Activated T-cell treated with anti-CD3 and anti-CD28 coated beads, Interleukin-2, amount 50 U/mL, for 48 hours (primary cell): ENCODE measurements at places on chromosomes 12 and 14.

DNA sequence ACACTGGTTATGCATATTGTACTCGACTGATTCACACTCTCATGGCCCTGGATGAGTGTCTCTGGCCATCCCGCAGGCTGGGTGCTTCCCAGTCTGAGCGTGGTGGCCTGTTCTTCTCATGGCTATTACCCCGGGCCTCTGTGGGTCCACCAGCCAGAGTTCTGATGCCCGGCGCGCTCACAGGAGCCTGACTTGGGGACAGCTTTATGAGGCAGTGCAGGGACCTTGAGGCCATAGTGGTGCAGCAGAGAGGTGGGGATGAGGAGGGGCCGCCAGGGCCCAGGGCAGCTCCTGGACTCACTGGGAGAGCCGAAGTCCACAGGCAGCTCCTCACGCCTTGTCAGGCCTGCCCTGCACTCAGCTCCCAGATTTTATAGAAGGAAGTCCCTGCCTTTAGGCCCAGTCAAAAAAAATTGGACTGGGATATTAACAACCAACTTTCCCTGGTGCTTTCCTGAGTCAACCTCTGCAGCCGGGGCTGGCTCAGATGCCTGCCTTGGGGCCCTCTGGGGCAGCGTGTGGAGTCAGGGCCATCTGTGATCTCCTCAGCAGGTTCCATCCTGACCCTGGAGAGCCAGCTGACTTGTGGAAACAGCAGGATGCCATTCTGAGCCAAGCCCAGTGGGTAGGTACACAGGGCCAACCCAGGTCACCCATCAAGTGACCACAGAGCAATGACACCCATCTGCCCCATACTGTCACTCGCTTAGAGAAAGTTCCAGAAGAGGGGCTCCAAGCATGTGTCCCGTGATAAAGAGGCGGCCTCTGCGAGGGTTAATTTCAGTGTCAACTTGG is 89.4 kb upstream of the DIO3 start:
- no peak for DNase-seq

GRCh38 chr14:104134061-104134965 is 4.1 kb upstream of the KIF26A start:
- no peak for DNase-seq

DNA sequence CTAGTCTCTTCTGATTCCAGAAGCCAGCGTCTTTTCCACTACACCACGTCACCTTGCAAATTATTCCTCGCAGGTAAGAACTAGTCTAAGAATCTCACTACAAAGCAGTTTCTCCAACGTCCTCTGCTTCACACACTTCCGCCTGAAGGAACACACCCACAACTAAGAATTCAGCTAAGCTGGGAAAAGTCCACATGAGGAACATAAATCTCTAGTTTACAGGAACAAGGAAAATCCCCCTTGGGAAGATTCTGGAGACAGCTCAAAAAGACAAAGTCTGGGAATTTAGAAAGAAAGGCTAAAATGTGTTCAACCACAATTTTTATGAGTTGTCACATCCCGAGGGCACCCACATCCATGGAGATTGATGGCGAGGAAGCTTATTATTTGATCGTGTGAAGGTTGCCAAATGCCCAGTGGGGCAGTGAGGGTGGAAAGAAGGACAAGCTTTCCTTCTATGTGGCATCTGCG is 780.2 kb upstream of the TBX3 start:
- no peak for DNase-seq

DNA sequence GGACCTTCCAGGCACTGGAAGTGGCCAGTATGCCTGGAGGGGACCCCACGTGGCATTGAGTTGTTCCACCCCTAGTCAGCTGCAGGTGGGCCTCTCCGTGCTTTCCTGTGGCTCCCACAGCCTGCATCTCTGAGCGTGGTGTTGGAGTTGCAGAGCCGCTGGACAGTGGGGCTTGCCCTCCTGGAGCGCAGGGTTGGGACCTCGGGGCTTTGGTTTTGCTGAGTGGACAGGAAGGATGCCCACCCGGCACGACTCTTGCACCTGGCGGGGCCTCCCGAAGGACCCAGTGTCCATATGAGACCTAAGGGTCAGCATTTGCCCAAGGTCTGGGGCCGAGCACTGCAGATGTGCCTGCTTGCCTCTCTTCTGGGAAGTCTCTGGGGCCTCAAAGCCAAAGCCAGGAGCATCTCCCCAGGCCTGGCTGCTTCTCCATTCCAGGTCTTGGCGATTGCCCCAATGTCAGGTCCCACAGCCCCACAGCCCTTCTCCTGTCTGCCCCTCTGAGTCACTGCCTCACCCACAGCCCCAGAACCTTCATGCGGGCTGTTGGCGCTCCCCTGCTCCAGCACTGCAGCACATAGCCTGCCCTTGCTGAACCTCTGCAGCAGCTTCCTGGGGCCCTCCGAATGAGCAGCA is 1.5 kb downstream of the PACS2 start:
- peak; percentile 33 for DNase-seq

- no peak for DNase-seq
These were observed 11.9 kb downstream of the SLCO1B3 start for GRCh38 chr12:20822415-20822814.

GRCh38 chr14:104292084-104292970 is 153.9 kb downstream of the KIF26A start:
- no peak for DNase-seq

DNA sequence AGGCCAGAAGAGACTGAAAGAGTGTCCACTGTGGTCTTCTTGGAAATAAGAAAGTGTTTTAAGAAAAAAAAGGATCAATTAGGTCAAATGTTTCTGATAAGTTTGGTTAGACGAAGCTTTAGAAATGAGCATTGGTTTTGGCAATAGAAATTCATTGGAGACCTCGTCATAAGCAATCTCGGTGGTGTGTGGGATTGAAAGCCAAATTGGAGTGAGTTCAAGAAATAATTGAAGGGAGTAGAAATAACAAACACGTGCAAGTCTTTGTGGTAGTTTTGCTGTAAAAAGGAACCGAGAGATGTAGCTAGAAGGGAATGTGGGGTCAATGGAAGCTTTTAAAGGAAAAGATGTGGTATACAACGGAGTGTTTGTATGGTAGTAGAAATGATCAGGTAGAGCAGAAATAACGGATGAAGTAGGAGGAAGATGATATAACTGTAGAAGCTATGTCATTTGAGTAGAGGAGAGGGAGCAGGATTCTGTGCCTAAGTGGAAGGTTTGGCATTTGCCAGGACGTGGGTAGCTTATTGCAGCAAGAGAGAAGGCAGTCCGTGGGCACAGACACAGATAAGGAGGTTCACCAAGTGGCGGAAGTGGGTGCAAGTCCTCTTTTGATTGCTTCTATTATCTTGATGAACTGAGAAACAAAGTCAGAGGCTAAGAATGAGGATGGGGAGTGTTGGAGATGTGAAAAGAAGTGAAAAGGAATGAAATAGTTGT is 146.2 kb downstream of the DACT1 start:
- no peak for DNase-seq

- peak; percentile 55 for DNase-seq
These were observed 6.8 kb upstream of the TESPA1 start for GRCh38 chr12:54991161-54991990.

DNA sequence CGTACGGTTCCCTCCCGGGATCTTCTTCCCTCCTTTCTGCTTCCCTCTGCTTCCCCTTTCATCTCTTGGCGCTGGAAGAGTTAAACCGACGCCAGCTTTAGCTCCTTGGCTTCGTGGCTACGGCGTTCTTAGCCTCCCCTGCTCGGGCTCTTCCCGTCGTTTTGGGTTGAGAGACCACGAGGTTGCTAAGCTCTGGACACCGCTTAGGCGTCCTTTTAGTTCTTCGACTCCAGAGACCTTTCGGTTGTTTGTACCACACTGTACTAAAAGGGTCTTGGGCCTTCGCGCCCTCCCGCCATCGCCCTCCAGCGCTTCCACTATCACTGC is 545 bp downstream of the CPSF2 start:
- no peak for DNase-seq

- peak; percentile 11 for DNase-seq
These were observed 145.1 kb upstream of the C14orf180 start for GRCh38 chr14:104434214-104435076.

DNA sequence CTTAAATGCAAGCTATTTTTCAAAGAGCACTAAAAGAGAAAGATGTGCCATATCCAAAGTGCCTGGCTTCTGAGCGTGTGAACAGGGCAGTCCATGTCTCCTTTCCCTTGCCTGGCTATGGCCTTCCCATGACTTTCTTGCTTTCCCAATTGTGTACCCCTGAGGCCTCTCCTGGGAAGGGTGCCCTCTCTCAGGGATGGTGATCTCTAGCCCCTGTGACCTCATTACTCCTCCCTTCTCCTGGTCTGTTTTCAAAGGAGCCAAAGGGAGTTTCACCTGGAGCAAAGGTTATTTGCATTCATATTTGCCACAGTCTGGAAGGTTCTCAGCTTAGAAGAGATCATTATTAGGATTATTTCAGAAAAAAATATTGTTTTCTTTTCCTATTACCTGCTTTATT is 429.4 kb upstream of the TMTC1 start:
- no peak for DNase-seq

DNA sequence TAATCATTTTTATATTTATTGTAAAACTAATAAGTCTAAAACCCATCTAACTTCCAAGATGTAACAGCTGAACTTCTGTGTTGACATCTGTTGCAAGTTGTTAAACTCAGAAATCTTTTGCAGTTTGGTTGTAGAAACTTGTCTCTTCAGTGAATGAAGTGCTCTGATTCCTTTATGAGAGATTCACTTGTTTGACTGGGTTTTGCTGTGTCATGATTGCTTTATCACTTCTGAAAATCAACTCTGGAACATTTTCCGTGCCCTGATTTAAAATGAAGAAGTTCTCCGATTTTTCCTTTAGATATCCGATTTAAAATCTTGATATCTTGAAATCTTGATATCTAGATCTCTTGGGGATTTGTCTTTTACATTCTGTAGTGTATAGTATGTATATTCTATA is 65.1 kb downstream of the DIP2B start:
- no peak for DNase-seq

- DNase-seq = no peak
These were observed 210.6 kb upstream of the ABCD2 start for GRCh38 chr12:39830171-39830570.

DNA sequence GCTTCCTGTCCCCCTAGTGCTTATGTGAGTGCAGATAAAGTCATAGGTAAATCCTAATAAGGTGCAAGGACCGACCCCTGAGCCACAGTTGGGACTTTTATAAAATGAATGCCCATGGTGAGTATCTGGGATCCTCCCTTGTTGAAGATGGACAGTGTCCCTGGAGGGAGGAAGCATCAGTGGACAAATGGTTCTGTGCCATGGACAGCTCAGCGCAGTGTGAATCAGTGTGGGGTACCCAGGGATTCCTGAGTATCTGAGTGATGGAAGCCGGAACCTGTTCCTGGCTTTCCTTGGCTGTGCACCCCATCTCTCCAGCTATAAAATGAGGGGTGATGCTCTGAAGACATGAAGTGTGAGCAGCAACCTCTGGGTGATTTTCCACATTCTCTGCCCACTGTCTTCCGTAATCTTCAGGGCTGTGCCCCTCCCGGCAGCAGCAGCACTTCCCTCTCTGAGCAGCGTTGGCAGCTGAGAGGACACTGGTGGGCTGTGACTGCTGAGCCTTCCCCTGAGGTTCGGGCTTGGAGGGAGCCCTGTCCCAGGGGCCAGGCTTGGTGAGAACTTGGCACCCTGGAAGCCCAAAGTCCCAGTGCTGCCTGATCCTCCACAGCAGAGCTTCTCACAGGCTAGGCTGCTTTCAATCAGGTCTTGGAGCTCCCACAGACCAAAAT is 25.0 kb downstream of the VCPKMT start:
- DNase-seq = no peak

DNA sequence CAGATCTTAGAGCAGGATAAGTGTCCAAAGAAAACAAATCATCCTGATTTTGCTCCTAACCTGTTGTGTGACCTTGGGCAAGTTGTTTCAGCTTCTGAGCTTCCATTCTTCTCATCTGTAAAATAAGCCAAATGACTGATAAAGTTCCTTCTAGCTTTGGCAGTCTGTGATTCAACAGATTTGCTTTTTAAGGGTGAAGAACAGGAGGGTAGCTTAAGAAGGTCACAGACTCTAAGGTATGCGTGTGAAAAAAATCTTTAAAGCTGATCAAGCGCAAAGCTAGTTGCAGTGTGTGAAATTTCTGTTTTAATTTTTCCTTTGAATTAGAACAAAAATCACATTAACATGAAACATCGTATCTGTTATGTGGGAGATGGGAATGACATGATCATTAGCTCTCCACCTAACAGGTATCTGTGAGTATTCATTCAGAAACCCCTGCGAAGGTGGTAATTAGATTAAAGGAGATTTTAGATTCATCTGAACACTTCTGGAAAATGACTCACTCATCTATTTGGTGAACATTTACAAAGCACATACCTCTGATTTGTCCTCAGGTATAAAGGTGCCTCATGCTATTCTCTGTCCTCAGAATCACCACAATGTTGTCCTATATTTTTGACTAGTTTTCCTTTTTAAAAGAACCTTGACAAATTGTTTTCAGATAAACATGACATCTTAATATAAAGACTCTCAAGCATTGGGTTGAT is 131.9 kb upstream of the CPM start:
- no peak for DNase-seq

DNA sequence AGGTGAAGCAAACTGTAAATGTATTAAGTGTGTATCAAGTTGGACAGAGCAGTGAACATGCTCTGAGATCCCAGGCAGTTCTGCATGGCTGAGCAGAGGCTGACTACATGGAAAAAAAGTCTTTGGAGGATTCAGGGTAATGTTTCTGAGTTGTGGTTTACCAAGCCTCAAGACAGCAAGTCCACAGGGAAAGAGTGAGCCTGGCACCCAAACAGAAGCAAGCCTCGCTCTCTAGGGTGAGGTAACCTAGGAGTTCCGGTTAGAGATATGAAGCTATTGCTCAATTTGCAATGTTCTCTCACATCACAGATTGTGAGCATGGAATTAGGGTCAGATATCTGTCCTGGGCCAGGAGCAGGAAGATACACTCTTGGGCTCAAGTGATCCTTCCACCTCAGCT is 158.6 kb downstream of the MON2 start:
- no peak for DNase-seq

DNA sequence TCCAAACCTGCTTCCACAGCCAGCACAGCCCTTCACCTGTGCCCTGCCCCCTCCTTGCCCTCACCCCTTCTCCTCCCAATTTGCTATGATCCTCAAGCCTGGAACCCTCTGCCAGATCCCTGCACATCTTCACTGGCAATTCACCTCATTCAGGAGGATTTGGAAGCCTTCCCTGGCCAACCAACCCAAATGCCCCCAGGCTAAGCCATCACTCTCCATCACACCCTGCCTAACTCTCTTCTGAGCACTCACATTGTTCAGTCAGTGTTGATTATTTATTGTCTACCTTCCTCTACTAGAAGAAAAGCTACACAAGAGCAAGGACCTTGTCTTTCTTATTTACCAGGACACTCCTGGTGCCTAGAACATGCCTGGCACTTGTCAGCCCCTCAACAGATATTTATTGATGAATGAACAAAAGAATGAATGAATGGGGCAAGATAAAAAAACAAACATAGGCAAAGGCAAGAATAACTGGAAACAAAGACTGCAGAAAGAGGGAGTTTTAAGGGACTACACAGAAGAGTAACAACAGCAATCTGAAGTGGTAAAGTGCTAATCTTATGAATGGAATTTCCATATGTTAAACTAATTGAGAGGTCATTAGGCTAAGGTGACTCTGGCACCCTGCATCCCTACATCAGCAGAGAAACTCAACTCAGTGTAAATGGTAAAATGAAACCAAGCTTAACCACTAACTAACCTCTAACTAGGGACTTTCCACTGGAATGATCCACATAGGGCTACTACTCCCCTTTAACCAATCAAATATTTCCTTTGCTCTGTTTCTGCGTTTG is 33.4 kb downstream of the TMTC1 start:
- DNase-seq = no peak

- DNase-seq = no peak
These were observed 61.3 kb downstream of the CRADD start for GRCh38 chr12:93738199-93739058.
